ENCODE measurements at places on chromosomes 1 and 21.

DNA sequence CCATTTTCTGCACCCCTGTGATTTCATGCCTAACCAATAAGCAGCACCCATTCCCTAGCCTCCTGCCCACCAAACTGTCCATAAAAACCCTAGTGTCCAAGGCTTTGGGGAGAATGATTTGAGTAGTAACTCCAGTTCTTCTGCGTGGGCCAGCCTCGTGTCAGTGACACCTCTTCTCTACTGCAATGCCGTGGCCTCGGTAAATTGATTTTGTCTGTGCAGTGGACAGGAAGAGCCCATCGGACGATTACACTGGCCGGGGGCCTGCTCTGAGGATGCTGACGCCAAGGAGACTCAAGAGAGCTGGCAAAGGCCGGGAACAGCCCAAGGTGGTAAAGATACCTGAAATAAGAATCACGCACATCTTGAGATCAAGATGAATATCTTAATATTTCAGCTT is 29.3 kb downstream of the RSPH1 start:
- no peak for DNase-seq

DNA sequence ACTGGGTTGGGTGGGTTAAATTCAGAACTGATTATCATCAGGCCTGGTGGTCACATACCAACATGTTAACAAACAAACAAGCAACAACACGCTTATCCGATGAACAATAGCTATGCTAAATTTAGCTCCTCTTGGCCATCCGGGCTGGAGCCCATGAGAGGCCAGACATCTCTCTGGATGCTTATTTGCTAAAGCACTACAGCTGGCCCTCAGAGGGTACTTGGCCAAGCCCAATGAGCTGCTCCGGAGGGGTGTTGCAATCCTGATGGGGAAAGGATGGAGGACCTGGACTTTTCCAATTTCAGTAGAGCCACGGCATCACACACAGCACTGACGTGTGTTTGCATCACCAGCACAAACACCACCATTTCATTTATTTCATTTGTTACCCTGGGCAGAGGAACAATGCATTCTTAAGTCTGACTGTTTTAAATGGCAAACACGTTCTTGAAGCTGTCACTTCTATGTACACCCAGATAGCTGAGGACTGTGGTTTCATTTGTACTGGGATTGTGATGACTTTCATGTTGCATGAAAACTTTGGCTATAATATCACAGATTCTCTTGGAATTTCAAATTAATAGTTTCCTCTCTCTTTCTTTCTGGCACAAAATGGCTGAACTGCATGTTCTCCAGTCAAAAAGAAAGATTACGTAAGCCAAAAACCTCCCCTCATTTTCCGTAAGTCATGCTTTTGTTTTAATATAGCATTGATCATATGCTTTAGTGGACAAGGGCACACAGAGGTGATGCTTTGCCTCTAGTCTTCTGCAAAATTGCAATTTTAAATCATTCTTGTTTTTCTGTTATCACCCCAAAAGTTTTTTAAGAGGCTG is 359.8 kb upstream of the KAZN start:
- DNase-seq, result no peak

DNA sequence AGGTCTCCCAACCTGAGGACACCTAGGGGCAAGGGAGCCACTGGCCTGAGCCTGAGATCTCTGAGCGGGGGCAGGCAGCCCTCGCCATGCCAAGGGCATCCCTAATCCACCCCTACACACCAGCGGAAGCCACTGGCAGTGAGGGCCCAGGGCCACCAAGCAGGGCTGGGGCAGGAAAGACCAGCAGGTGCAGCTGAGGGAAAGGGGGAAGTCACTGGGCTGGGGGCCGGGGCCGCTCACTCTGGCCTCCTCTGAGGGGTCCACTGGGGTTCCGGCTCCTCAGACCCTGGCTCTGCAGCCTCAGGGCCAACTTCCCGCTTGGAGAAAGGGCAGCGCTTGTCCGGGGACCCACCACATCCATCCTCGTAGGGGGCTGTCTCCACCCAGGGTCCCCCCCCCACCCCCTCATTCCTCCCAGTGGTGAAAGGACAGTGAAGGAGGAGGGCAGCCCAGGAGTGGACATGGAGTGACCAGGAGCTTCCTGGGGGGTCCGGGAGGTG is 42.5 kb upstream of the ACTRT2 start:
- DNase-seq, result no peak

- DNase-seq, result no peak
These were observed 10.5 kb downstream of the BRINP2 start for GRCh38 chr1:177181280-177181630.

- no peak for DNase-seq
These were observed 4.5 kb upstream of the LEFTY2 start for GRCh38 chr1:225945564-225945963.

GRCh38 chr1:78683079-78683478 is 33.4 kb downstream of the IFI44 start:
- no peak for DNase-seq

DNA sequence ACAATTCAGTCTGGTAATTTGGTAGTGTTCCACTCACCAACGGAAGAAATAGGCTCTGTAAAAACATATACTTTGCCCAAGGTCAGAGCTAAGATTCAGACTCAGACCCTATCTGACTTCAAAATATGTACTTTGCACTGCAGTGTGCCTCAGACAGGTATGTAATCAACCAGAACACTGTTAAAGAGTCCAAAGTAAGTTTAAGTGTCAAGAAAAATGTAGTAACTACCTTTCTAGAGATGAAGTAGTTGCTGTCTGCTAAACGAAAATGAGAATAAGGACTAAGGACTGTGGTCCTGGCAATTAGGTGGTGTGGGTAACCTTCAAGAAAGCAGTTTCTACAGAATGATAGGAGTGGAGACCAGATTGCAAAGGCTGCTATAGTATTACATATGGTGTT is 61.1 kb downstream of the RPAP2 start:
- DNase-seq, result no peak

- no peak for DNase-seq
These were observed 49.8 kb downstream of the POU2F1 start for GRCh38 chr1:167270349-167271092.

- DNase-seq, result no peak
These were observed 2.4 kb upstream of the WNT3A start for GRCh38 chr1:228004331-228004855.

DNA sequence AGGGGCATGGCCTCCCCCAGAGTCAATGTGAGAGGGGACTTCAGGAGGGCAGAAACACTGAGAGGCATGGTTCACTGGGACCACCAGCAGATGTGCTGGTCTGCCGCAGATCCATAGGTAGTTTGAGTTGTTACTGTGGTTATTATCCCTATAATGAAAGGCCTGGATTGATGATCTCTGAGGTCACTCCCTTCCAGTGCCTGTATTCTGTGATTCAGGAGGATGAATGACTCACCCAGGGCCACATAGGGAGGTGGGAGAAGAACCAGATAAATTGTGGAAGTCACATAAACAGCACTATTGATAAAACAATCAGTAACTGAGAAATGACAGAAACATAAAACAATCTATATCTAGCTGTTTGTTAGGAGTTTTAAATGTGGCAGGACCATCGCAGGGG is 22.7 kb upstream of the ACTL8 start:
- no peak for DNase-seq

DNA sequence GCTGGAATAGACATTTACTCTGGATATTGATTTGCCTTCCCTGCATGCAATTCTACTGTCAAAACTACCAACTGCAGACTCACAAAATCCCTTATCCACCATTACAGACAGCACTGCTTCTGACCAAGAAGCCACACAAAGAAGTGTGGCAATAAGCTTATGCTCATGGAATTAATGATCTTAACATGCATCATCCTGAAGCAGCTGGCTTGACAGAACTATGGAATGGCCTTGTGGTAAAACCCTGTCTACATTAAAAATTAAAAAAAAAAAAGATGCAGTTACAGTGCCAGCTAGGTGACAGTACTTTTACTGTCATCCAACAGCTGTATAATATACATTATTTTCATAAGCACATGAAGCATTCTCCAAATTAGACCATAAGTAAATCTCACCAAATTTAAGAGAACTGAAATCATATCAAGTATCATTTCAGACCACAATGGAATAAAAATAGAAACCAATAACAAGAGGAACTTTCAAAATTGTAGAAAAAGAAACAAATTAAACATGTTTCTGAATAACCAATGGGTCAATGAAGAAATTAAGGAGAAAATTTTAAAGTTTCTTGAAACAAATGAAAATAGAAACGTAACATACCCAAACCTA is 70.7 kb downstream of the SCMH1 start:
- DNase-seq, result no peak

- DNase-seq, result no peak
These were observed 52.3 kb downstream of the UBE4B start for GRCh38 chr1:10085076-10085475.

DNA sequence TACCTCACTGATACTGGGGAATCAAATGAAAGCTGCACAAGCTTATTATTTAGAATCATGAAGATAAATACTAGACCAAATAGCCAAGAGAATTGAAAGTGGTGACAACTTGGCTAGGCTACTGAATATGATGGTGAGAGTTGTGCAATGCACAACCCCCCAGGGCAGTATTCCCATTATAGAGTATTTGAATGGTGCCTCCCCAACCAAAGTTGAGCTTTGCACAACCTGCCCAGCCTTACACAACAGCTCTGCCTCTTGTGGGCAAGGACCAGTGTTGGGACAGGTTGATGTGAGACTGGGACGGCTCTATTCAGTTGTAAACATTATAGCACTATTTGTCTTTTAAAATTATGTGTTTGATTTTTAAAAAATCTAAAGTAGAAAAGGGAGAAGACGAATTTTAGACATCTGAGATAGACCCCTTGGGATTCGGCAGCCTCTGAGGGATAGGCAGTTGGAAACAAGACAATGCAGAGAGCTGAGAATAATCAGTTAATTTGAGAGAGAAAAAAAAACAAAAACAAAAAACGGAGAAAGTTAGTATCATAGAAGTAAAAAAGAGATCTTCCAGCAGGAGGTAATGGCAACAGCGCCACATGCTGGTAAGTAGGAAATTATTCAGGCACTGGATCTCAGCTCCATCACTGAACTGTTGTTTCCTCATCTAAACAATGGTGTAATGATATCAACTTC is 91.0 kb upstream of the KCNA3 start:
- DNase-seq, result peak; percentile 30

DNA sequence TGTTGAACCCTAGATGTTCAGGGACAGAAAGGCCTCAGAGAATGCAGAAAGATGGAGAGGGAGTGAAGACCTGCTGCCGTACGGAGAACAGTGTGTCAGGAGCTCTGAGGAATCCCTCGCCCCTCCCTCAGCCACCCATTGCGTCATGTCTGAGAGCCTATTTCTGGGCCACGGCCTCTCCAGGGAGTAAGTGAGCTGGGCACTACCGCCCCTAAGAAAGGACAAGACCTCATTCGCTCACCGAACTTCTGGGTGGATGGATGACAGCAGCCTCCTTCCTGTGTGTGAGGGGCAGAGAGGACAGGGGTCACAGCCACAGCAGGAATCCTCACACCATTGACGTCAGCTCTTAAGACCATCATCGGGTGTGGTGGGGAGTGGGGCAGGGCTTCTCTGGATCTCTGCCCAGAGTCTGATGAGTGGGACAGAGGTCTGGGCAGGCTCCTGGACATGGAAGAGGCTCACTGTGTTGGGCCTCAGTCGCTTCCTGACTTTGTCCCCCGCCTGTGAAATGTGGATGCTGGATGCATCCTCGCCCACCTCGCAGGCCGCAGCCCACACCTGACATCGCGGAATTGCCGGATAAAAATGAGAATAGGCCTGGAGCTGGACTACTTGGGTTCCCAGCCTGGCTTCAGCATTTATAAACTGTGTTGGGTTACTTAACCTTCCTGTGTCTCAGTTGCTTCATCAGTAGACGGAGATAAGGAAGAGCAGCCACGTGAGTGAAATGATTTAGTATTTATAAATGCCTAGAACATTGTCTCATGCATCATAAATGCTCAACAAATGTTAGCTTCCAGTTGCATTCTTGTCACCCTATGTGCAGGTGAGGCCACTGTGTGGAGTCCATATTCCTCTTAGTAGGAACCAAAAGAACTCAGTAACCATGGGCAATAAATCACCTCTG is 238.6 kb downstream of the TRABD2B start:
- DNase-seq, result no peak

- DNase-seq, result no peak
These were observed 19.0 kb downstream of the ESPN start for GRCh38 chr1:6443339-6444115.

- DNase-seq, result no peak
These were observed 665.1 kb upstream of the BRINP3 start for GRCh38 chr1:191142748-191143147.

DNA sequence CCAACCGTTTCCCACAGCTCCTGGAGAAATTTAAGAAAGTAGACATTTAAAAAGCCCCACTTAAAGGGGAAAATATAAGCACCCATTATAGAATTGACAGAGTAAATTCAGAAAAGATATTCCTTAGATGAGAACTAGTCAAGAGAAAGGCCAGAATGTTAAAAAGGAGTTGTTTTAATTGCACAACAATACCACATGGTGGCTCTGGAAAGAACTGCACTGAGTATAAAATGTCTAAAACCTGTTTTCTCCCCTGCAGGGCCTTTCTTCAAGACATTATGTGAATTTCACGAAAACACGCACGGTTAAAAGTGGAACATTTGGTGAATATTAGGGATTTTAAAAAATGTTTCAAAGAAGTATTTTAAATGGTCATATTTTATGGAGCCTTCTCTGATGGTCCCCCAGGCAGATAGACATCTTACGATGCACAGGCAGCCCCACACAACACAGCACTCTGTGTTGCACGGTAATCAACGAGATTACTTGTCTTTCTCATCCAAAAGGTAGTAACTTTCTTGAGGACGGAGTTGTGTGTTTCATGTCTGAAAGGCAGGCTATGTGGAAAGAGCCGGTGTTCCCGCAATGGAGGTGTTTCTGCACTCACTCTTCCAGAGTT is 101.9 kb downstream of the PRRX1 start:
- no peak for DNase-seq

GRCh38 chr1:9195651-9196050 is 38.9 kb upstream of the H6PD start:
- DNase-seq, result no peak

DNA sequence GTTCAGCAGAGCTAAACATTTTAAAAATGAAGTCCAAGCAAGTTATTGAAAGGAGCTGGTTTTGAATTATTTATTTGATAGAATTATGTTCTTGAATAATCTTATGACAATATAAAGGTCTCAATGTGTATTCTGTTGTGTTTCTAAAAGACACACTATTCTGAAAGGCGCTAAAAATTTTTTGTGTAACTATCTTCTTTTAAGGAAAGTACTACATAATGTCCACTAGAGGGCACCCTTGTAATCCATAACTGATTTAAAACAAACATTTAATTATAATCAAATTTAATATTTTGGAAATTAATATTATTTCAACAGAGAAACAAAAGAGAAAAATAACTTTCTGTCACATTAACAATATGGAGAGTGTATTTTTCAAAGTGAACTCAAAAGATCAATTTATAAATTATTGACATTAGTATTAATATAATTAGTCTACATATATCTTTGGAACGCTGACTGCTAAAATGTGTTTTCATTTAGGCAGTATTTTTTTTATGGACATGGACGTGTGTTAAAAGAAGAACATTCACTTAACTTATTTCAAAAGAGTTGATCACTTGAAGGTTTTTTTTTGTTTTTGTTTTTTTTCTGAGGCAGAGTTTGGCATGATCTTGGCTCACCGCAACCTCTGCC is 248.4 kb downstream of the DENND1B start:
- DNase-seq, result no peak
